ENCODE measurements at places on chromosomes 12 and 14. TPM values are rescaled to one million over a fixed set of nuclear protein-coding genes. Genes with fewer than 3 reads are reported as not detected.

GRCh38 chr14:67514203-67514607 lies 18.9 kb upstream of the PLEKHH1 start:
- DNase-seq, result no peak

DNA sequence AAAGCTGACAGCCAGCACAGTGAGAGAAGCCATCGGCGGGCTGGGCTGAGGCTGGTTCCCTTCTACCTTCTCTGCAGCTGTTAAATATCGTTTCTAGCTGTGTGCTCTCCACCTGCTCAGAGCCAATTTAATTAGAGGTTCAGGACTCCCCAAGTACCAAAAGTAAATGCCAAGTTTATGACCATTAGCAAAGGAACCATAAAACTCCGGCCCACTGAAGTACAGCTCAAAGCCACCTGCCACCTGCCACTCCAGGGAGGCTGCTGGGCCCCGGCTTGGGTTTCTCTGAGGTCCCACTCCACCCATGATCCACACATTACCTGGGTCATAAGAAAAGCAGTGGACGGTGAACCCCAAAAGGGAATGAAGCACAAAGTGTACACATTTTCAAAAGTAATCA lies 272.8 kb downstream of the KSR2 start:
- no peak for DNase-seq

GRCh38 chr12:55931317-55931779 lies 386 bp downstream of the DGKA start:
- DNase-seq, result no peak

GRCh38 chr12:107374161-107374840 lies 281.0 kb upstream of the CRY1 start:
- DNase-seq, result peak; percentile 27

DNA sequence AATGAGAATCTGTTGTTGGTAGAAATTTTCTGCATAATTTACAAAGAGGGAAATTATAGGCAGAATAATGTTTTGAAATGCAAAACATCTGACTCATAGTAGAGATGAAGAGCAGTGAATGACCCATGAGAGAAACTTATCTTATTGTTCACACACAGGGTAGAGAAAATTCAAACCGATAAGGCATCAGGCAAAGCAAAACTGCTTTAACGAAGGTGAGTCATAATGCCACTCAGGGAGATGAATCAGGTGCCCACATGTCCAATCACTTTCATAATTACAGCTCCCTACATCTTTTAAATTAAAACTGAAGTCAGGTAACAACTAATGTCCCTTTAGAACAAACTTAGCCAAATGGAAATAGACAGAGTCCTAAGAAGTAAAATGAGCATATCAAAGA lies 265.6 kb upstream of the GARIN6 start:
- DNase-seq, result no peak

DNA sequence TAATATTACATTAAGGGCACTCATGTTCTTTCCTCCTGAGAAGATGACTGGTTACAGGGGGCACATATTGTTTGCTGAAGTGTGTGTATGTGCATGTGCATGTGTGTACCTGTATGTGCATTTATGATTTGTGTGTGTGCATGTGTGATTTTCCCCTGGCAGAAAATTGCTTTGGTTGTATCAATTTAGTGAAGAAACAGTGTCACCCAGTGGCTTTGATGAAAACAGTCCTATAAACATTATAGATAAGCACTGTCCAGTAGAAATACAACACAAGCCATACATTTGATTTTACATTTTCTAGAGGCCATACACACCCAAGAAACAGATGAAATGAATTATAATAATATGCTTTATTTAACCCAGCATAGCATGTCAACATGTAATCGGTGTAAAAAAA lies 8.6 kb downstream of the PDE3A start:
- DNase-seq, result no peak

Gene GCN1
- 39.8 TPM for total RNA-seq

Gene TEX52
- not detected for total RNA-seq

Gene PLCZ1
- not detected for total RNA-seq

Gene WSCD2
- total RNA-seq, result 0.40 TPM
